ENCODE measurements at places on chromosomes 4 and X. TPM values are rescaled to one million over a fixed set of nuclear protein-coding genes. Genes with fewer than 3 reads are reported as not detected.

Gene FATE1
- total RNA-seq: not detected

Gene ETDA
- total RNA-seq: not detected

Gene NAA11
- total RNA-seq: not detected

Gene VSIG1
- not detected for total RNA-seq

Gene USO1
- total RNA-seq: 185 TPM

Gene SH3D19
- total RNA-seq: 18.4 TPM

Gene SMIM10L2A
- total RNA-seq: 0.50 TPM

Gene KLB
- total RNA-seq: not detected

Gene TRAM1L1
- 4.6 TPM for total RNA-seq

Gene FAAH2
- total RNA-seq: not detected

Gene C4orf36
- total RNA-seq: 0.77 TPM

Gene MAGEC1
- not detected for total RNA-seq

Gene DCAF8L1
- not detected for total RNA-seq

Gene P2RY8
- total RNA-seq: not detected

Gene TMSB15B
- total RNA-seq: 4.9 TPM

Gene EVC2
- total RNA-seq: 10.0 TPM

Gene LDB2
- total RNA-seq: 38.7 TPM

Gene RPA4
- 1.00 TPM for total RNA-seq

Gene FAM200B
- total RNA-seq: 12.3 TPM

Gene CLDN34
- total RNA-seq: not detected

Gene FAM236D
- not detected for total RNA-seq

Gene ZFP92
- total RNA-seq: 0.50 TPM

Gene XAGE1A
- not detected for total RNA-seq

Gene GATA1
- not detected for total RNA-seq

Gene PAGE1
- not detected for total RNA-seq

Gene UGT2A1
- total RNA-seq: not detected

Gene MGAT4D
- total RNA-seq: not detected

Gene REELD1
- total RNA-seq: not detected

Gene ARHGAP24
- total RNA-seq: 48.9 TPM

Gene CFAP47
- 0.12 TPM for total RNA-seq

Gene HELT
- total RNA-seq: not detected

Gene BRS3
- not detected for total RNA-seq

Measured in uterine smooth muscle cell (primary cell).